Dermis microvascular lymphatic vessel endothelial cell (primary cell): ENCODE measurements at places on chromosomes 1 and 21.

DNA sequence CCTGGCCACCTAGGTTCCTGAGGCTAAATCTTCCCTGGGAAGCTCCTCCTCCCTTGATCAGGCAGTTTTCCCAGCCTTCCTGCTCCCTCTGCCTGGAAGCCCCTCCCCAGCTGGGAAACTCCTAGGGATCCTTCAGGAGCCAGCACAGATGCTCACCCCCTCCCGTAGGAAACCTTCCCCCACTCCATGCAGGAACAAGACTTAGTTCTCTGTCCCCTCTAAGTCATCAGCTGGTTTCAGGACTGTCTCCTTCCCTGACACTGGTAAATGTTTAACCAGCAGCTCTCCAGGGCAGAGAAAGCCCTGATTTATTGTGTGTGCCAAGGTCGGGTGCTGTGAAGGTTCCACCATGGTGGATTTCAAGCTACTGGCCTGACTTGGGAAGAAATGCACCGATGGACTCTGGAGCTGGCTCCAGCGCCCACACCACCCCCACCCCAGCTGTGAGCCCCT, 25.0 kb downstream of the TTC39A start:
- DNase-seq = peak; percentile 19

- DNase-seq = no peak
Measured at GRCh38 chr1:95475686-95476457, 241.9 kb downstream of the RWDD3 start.

GRCh38 chr1:235852887-235853286, 13.8 kb downstream of the LYST start:
- no peak for DNase-seq

- no peak for DNase-seq
Measured at GRCh38 chr21:42081931-42082381, 10.8 kb downstream of the UMODL1 start.

DNA sequence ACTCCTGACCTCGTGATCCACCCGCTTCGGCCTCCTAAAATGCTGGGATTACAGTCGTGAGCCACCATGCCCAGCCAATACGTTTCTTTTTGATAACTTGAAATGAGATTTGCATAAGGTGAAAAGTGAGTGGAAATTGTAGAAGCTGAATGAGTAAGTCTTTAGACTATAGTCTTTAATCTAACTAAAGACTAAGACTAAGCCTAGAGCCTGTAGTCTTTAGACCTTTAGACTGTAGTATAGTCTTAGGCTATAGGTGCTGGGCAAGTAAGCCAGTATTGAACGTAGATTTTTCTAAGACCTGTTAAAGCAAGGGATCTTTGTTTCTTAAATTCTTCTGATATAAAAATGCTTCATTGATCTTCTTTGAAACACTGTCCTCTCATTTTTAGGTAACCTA, 12.1 kb downstream of the PPP2R5A start:
- no peak for DNase-seq

DNA sequence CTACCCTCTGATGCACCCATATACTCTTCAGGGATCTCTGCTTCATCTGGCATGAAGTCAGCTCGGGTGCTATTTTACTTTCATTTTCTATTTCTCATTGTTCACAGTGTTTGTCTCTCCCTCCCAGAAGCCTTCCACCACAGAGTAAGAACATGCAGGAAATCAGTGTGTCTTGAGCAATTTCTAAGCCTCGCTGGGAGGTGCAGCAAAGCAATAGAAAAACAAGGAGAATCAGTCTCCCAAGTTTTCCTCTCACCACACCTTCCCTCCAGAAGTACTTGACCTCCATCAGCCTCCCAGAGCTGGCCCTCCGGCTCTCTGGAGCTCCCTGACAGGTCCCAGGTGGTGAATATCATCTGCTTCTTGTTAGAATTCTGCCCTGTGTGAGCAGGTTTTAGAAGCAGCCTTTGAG, 594.7 kb upstream of the CAMK1G start:
- peak; percentile 14 for DNase-seq

- no peak for DNase-seq
Measured at GRCh38 chr21:45293220-45293725, 5.6 kb upstream of the POFUT2 start.

DNA sequence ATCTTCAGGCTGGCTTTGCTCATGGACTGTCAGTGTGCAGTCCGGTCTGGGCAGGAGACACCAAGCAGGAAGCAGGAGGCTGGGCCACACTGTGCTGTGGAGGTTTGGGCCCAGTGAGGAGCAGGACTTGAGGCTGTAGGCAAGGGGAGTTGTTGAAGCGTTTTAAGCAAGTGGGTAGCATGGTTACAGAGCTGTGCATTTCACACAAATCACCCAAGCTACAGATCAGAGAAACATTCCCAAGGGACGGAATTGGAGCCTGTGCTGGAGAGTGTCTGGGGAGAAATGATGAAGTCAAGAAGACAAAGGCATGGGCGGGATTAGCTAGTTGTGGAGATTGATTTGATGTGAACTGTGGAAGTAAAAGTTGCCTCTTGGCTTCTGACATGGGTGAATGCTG, 60.9 kb downstream of the KIF21B start:
- DNase-seq = no peak

GRCh38 chr1:82755671-82756070, 954.9 kb downstream of the ADGRL2 start:
- DNase-seq = no peak

DNA sequence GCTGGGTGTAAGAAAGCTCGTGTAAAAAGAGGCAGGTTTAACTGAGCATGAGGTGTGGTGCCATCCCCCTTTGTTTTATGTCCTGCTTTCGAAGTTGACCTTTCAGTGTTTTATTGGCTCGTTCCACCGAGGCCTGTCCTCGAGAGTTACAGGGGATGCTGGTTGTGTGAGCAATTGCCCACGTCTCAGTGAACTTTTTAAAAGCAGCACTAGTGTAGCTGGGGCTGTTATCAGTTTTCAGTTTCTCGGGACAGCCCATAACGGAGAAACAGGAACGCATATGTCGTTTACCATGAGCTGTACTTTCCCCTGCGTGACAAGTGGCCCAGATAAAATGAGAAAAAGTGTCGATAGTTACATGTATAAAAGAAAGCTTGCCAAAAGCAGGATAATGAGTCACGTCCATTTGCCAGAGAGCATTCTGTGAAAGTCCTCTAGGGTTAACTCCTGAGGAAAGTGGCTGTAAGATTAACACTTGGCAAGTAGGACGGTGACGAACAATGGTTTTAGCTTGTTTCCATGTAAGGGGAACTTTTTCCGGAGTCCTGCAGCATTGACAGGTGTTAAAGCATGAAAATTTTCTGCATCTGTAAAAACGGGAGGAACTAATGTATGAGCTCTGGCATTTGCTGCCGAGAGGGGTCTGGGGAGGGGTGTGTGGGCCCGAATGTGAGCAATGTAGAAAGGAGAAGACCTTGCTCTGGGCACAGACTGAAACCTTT, 7.8 kb upstream of the LRRC47 start:
- no peak for DNase-seq

DNA sequence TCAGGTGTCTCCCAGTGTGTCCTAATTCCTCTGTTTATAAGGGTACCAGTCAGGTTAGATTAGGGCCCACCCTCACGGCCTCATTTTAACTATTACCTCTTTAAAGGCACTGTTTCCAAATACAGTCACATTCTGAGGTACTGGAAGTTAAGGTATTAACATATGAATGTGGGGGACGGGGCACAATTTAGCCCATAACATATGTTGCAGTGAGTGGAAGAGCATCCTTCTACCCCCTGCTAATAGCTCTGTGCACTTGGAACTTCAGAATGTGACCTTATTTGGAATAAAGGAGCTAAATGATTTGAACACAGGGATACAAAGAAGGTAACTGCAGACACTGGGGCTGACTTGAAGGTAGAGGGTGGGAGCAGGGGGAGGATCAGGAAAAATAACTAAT, 67.3 kb upstream of the ADGRL2 start:
- no peak for DNase-seq

- DNase-seq = peak; percentile 59
Measured at GRCh38 chr1:180881806-180882509, 30.7 kb upstream of the KIAA1614 start.

DNA sequence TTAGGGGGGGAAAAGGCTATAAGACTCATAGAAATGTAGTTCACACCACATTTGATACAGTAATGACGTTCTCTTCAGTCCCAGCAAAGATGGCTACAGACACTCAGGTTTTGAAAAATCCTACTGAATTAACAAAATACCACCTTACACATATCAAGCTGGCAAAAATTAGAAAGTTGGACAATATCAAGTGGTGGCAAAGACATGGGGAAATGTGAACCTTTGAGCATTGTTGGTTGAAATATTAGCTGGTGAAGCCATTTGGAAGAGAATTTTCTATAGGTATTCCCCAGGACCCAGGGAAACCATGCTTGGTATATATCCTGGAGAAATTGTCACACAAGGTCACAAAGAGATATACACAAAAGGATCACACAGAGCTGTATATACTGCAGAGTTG, 163.0 kb downstream of the ADSS2 start:
- no peak for DNase-seq

GRCh38 chr21:31289702-31290101, 54.4 kb downstream of the TIAM1 start:
- no peak for DNase-seq

GRCh38 chr1:119829625-119830024, 18.4 kb upstream of the REG4 start:
- no peak for DNase-seq

GRCh38 chr1:228034954-228035837, 28.4 kb downstream of the WNT3A start:
- DNase-seq = no peak

DNA sequence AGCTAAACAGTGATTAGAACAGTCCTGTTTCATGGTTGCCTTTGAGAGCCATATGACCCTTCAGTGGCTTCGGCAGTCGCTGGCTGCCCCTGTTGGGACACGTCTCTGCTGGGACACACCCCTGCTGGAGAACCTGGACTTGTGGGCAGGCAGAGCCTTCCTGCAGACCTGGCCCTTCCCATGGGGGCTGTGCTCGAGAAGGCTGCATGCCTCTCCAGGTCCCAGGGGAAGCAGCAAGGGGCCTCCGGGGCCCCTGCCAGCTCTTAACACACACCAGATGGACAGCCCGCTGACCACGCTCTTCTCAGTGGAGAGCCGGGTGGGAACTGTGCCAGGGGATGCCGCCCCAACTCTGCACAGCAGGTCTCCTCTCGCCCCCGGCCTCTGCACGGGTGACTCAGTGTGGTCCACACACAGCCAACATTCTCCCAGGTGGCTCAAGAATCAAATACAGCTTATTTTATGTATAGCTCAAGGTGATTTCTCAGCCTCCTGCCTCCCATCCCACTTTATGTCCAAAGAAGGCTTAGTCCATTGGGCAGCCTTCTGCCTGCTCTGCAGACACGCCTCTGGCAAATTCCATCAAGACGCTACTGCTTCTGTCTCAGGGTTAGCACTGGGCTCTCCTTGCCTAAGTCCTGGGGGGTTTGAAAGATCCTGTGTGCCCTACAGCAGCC, 450.8 kb downstream of the KIF26B start:
- no peak for DNase-seq

GRCh38 chr1:150256198-150256553, 1.4 kb upstream of the CA14 start:
- DNase-seq = no peak

DNA sequence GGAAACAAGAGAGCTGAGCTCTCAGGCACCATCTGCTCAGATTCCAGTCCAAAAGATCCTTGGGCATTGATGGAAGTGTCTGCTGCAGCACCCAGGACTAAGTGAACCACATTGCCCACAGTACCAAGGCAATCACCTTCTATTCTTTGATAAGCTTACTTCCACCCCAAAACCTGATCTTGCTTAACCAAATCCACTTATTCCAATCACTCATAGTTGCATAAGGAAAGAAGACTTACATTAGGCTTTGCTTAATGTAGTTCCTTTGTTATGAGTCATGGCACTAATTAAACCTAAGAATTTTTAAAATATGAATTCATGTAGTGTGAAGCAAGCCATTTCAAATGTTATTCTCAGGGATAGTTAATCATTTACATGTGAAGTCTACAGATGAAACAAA, 84.5 kb downstream of the UCHL5 start:
- no peak for DNase-seq

DNA sequence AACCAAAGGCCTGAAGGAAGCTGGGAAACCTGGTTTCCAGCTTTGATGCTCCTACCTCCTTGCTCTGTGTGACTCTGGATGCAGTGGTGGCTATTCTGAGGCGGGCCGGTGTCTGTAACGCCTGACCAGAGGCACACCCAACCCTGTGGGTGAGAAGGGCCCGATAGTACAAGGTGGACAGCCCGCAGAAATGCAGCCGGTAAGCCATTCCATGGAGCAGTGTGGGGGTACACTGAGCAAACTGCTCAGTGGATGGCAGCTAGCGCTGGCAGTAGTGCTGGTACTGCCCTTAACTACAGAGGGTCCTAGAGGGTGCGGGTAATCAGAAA, 36.0 kb downstream of the AHDC1 start:
- no peak for DNase-seq
